ENCODE measurements at places on chromosomes 3 and 15. TPM values are rescaled to one million over a fixed set of nuclear protein-coding genes. Genes with fewer than 3 reads are reported as not detected.
A peak's percentile ranks its signal among the peaks of the same experiment; 100 is the strongest.

The EXD1 gene
- not detected for total RNA-seq

GRCh38 chr3:175383813-175384212, 524.7 kb downstream of the NAALADL2 start:
- H3K27me3 ChIP-seq: no peaks in the 10 kb centered on the region
- no peaks in the 10 kb centered on the region for H3K36me3 ChIP-seq
- H3K4me3 ChIP-seq: no peak overlapping the region
- no peaks in the 10 kb centered on the region for H3K4me1 ChIP-seq

- no peaks in the 10 kb centered on the region for H3K27me3 ChIP-seq
- no peak for DNase-seq
- H3K27ac ChIP-seq: no peak overlapping the region
- H3K4me1 ChIP-seq: no peaks in the 10 kb centered on the region
- H3K36me3 ChIP-seq: no peaks in the 10 kb centered on the region
Observed at GRCh38 chr3:7001370-7001769, 140.5 kb downstream of the GRM7 start.

The PEX5L gene
- total RNA-seq: not detected

The UBAP1L gene
- 5.4 TPM for total RNA-seq

The SH3GL3 gene
- total RNA-seq: 0.47 TPM

- no peaks in the 10 kb centered on the region for H3K36me3 ChIP-seq
- H3K27me3 ChIP-seq: no peaks in the 10 kb centered on the region
- no peak overlapping the region for H3K27ac ChIP-seq
- no peak overlapping the region for H3K4me3 ChIP-seq
Observed at GRCh38 chr3:12194669-12195161, 36.0 kb upstream of the TIMP4 start.

GRCh38 chr3:35088943-35089342, 550.4 kb upstream of the ARPP21 start:
- H3K4me1 ChIP-seq: no peaks in the 10 kb centered on the region
- H3K4me3 ChIP-seq: no peak overlapping the region
- DNase-seq: no peak
- no peak overlapping the region for H3K27ac ChIP-seq
- H3K27me3 ChIP-seq: no peaks in the 10 kb centered on the region
- no peaks in the 10 kb centered on the region for H3K36me3 ChIP-seq

The CFAP161 gene
- total RNA-seq: 0.50 TPM

The CAMK2N2 gene
- total RNA-seq: 0.31 TPM

DNA sequence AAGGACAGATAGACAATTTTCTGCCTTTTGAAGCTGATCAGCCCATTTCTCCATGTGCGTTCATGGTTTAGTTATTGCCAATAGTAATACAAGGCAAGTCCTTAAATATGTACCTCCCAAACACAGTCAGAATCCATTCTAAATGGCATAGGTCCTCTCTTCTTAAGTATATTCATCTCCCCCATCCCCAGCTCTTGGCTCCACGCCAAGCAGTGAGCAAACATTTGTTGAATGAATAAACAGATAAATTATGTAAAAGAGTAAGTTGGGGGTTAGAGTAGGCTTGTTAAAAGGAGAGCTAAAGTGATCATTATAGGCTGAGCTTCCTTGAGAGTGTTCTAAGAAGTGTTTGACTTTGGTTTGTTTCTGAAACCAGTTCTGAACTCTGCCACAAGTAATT, 241.3 kb downstream of the ITPR1 start:
- DNase-seq: no peak
- H3K4me1 ChIP-seq: peaks cover 6% of the 10 kb centered on the region
- H3K4me3 ChIP-seq: no peak overlapping the region
- no peaks in the 10 kb centered on the region for H3K27me3 ChIP-seq
- no peak overlapping the region for H3K27ac ChIP-seq
- peaks cover 11% of the 10 kb centered on the region for H3K36me3 ChIP-seq

The GABRA5 gene
- total RNA-seq: not detected

DNA sequence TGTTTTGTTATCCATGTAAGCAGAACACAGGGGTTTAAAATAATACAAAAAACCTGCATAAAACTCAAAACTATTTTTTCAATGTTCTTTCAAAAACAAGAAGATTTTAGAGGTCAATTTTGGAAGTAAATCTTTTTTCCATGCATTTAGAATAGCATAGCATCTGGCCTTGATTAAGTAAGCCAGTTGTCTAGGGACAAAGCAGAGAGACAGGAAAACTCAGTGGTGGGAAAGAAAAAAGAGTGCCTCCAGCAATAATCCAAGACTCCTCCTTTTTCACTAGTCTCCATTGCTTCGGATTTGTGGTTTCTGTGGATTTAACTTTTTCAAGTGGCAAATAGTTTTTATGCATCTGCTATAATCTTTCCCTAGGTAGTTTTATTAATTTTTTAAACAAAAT, 88.9 kb downstream of the SUCNR1 start:
- no peak overlapping the region for H3K4me3 ChIP-seq
- no peaks in the 10 kb centered on the region for H3K36me3 ChIP-seq
- H3K4me1 ChIP-seq: no peaks in the 10 kb centered on the region
- H3K27me3 ChIP-seq: no peaks in the 10 kb centered on the region

DNA sequence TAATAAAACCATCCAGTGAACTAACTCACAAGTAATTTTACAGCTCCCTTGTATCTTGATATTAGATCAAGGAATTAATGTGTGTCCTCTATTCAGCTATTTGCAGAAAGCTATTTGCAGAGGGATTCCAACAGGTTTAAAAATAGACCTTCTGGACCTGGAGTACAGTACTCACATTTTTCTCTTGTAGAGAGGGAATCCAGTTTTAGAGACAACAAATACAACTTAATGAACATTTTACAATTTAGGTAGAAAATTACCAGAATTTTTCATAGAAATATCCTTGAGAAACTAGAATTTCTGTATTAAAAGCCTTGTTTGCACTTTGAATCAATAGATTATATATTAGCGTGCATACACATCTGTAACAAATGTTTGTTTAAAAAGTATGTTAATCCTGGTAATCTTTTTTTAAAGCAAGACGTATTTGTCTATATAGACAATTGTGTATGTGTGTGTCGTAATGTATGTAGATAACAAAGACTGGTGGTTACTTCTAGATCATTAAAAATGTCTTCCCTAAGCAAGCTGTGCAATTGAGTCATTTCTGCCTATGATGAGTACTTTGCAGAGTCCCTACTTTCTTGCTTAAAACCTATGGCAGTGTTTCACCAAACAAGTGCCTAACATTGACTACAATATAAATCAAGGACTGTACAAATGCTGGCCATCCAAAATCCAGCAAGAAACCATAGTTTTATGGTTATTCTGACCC, 57.9 kb downstream of the PPP2R3A start:
- DNase-seq: no peak
- H3K36me3 ChIP-seq: peaks cover 3% of the 10 kb centered on the region
- H3K27me3 ChIP-seq: no peaks in the 10 kb centered on the region

DNA sequence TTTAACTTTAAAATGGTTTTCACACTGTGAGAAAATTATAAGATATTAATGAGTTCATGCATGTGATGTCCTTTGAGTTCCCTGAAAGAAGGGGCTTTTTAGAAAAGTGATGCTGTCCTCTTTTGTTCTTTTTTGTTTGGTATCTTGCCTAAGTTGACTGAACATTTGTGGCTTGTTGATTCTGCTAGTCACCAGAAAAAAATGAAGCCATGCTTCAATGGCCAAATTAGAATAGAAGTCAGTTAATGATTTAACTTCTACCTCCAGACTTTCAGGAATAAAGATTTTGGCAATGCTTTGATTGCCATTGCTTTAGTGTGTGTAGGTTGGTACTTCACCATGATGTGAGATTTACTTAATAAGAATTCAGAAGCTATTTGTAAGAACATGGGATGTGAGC, 260.6 kb upstream of the NECTIN3 start:
- no peaks in the 10 kb centered on the region for H3K36me3 ChIP-seq
- peak; percentile 52 for DNase-seq
- no peak overlapping the region for H3K27ac ChIP-seq
- H3K4me1 ChIP-seq: no peaks in the 10 kb centered on the region

The PLA2G4E gene
- total RNA-seq: not detected

DNA sequence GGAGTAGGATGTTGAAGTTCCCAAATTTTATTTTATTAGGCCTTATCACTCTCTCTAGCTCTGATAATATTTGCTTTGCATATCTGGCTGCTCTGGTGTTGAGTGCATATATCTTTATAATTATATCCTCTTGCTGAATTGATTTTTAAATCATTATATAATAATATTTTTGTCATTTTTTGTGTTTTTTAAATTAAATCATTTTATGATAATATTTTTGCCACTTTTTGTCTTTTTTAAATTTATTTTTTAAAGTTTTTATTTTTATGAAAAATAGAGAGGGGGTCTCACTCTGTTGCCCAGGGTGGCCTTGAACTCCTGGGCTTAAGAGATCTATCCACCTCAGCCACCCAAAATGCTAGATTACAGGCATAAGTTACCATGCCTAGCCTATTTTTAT, 34.5 kb upstream of the OTOL1 start:
- no peak for DNase-seq
- no peak overlapping the region for H3K27ac ChIP-seq
- H3K27me3 ChIP-seq: no peaks in the 10 kb centered on the region
- no peaks in the 10 kb centered on the region for H3K36me3 ChIP-seq
- no peaks in the 10 kb centered on the region for H3K4me1 ChIP-seq
- H3K4me3 ChIP-seq: no peak overlapping the region

GRCh38 chr15:74265046-74265639, 29.0 kb downstream of the CCDC33 start:
- DNase-seq: peak; percentile 68
- no peaks in the 10 kb centered on the region for H3K27me3 ChIP-seq
- no peaks in the 10 kb centered on the region for H3K4me1 ChIP-seq
- no peaks in the 10 kb centered on the region for H3K36me3 ChIP-seq

GRCh38 chr15:42749266-42749665, 12.3 kb upstream of the CDAN1 start:
- H3K4me3 ChIP-seq: no peak overlapping the region
- no peak for DNase-seq
- no peaks in the 10 kb centered on the region for H3K27me3 ChIP-seq
- no peaks in the 10 kb centered on the region for H3K4me1 ChIP-seq
- H3K36me3 ChIP-seq: peaks cover 4% of the 10 kb centered on the region

GRCh38 chr3:133369068-133369440, 30.8 kb upstream of the BFSP2 start:
- H3K4me1 ChIP-seq: no peaks in the 10 kb centered on the region
- no peaks in the 10 kb centered on the region for H3K36me3 ChIP-seq
- H3K27me3 ChIP-seq: no peaks in the 10 kb centered on the region
- DNase-seq: no peak

DNA sequence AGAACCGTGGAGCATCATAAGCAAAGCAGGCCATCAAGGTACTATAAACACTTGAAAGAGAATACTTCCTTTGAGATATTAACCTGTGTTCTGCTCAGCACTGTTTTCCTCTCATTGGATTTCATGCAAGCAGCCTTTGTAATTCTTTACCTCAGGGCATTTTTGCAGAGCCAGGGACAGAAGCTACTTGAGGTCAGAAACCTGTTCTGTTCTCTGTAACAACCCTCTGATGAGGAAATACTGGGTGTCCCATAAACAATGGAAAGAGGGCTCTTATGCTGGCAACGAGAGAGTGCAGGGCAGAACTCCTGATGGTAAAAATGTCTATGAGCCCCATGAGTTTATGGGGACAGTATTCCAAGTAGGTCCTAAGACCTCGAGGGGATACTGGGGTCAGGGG, 66.0 kb downstream of the DCLK3 start:
- no peaks in the 10 kb centered on the region for H3K27me3 ChIP-seq
- no peak overlapping the region for H3K27ac ChIP-seq
- DNase-seq: no peak
- H3K4me3 ChIP-seq: no peak overlapping the region

The PTH1R gene
- total RNA-seq: 286 TPM

The LCMT2 gene
- total RNA-seq: 12.7 TPM

DNA sequence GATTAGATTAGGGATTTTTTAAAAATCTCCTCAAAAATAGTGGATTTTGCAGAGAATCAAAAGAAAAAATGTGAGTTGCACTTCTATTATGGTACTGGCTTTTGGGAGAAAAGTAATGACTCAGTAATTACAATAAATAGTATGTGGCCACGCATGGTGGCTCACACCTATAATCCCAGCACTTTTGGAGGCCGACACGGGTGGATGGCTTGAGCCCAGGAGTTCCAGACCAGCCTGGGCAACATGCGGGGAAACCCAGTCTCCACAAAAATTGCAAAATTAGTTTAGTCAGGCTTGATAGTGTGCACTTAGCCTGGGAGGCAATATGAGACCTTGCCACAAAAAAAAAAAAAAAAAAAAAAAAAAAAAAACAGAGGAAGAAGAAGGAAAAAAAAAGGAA, 1098.2 kb downstream of the ZPLD1 start:
- no peak overlapping the region for H3K4me3 ChIP-seq
- H3K36me3 ChIP-seq: no peaks in the 10 kb centered on the region
- H3K27me3 ChIP-seq: no peaks in the 10 kb centered on the region
- H3K27ac ChIP-seq: no peak overlapping the region
- no peak for DNase-seq
- H3K4me1 ChIP-seq: no peaks in the 10 kb centered on the region

- no peak overlapping the region for H3K4me3 ChIP-seq
- no peaks in the 10 kb centered on the region for H3K4me1 ChIP-seq
- no peaks in the 10 kb centered on the region for H3K27me3 ChIP-seq
- H3K27ac ChIP-seq: no peak overlapping the region
- no peak for DNase-seq
- no peaks in the 10 kb centered on the region for H3K36me3 ChIP-seq
Observed at GRCh38 chr3:187196573-187197334, 532 bp upstream of the RTP1 start.

The DAZL gene
- not detected for total RNA-seq

DNA sequence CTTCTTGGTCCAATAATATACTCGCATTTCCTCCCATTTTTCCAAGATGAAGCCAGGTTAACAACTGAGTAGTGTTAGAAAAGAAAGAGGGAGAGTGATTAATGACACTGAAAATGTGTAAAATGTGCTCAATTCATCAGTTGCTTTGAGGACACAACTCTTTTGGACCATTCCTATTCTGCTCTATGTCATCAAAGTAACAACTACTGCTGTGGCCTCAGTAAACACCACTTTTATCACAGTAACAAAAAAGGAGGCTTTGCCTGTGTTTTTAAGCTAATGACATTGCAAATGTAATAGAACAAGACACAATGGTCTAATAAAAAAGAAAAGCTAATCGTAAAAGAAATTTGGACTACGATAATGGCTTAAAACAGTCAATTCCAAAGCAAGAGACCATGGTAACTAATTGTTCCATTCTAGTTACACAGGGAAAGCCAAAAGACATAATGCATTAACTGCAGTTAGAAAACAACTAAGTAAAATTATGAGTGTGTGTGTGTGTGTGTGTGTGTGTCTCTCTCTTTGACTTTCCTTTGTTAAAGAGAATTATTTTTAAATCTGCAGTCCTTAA, 221.1 kb downstream of the MAGI1 start:
- no peak for DNase-seq
- H3K27ac ChIP-seq: no peak overlapping the region
- H3K4me3 ChIP-seq: no peak overlapping the region
- H3K4me1 ChIP-seq: no peaks in the 10 kb centered on the region

The CFAP92 gene
- total RNA-seq: 0.60 TPM

DNA sequence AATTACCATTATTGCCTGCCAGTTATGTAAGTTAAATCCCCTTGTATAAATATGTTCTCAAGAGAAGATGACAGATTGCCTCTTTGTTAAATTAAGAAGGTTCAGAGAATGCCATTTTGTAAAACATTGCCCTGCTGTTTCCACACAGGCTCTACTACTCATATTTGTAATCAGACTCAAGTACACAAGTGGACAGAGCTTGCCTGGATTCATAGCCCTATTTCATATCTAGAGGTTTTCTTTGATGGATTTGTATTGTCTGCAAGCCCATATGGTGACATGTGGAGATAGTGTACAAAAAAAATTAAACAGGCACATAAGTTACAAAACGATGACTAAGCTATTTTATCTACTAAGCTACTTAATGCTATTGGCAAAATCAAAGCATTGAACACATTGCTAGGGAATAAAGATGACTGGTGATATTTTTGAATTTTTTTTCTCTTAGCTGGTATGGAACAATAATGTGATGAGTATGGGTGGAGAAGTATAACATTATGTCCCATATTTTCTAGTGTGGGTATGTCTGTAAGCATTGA, 1286.6 kb upstream of the ALCAM start:
- H3K27ac ChIP-seq: no peak overlapping the region
- no peaks in the 10 kb centered on the region for H3K27me3 ChIP-seq
- no peak overlapping the region for H3K4me3 ChIP-seq
- no peak for DNase-seq
